ENCODE measurements at places on chromosomes 6 and 20.

DNA sequence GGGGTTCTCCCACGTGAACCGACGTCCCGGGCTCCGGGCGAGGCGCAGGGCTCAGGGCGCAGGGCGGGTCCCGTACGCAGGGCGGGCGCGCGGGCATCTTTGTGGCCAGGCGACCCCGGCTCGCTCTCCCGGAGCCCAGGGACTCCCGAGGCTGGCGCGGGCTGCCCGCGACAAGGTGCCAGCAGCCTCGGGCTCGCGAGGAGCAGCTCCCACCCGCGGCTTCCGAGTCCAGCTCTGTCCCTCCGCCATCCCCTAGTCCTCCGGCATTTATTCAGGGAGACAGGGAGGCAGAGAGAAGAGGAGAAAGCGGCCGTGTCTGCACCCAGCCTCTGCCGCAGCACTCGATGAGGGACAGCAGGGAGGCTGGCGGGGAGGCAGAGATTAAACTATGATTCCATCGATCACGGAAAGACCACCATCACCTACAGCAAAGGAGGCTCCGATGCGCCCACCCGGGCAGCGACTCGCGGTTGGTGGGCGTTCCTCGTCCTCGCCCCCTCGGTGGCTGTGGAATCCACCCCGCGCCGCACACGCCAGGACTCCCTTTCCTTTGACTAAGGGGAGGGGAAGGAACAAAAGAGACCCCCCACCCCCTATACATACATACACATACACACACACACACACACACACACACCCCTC is 1.1 kb downstream of the RGS17 start:
- DNase-seq, result no peak

- no peak for DNase-seq
These were observed 103.4 kb upstream of the RALGAPA2 start for GRCh38 chr20:20815711-20816455.

DNA sequence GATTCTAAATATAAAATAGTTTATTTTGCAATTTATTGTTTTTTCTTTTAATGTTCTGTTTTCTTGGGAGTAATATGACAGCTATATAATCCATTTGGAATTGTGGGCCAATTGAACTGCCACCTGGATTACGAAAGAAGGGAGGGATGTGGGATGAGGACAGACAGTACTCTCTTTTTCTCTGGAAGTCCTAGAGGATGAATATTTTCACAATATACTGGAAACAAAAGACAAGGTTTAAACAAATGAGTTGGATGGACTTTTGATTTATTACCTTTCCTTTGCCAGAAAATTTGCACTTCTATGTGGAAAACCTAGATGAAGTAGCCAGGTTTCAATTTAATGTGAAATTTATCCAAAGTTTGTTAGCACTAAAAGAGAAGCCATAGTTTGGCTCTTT is 325.5 kb upstream of the IMPG1 start:
- DNase-seq, result no peak

GRCh38 chr20:8952721-8953120 is 116.2 kb upstream of the PLCB4 start:
- no peak for DNase-seq

- DNase-seq, result no peak
These were observed 427.2 kb upstream of the AGPAT4 start for GRCh38 chr6:161701056-161701455.

DNA sequence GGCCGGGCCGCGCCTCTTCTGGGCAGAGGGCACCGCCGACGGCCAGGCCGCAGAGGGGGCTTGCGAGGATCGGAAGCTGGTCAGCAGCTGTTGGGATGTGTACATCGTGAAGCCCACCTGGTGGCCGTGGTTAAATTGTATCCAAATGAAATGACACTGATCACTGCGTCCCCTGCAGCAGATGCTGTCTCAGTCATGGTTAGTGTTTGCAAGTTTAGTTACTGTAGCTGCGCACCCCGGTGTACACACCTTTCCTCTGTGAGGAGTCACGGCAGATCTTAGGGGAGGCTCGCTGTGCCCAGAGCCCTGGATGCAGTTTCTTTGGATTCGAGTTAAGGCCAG is 653 bp downstream of the NAA20 start:
- no peak for DNase-seq

DNA sequence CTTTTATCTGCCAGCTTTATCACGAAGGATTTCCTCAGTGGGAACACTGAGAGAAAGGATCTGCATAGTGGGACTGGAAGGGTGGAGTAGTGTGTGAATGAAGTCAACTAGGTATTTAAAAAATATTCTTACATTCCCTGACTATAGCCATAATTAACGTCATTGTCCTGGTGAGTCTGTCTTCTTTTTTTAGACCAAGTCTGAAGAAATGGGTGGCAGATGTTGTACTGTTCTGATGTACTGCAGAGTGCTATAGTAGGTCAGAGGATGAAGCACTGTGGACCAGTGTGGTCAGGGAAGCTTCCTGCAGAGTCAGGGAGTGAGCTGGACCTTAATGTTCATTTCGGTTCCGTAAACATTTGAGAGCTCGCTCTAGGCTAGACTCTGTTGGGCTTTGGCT is 11.9 kb downstream of the TULP4 start:
- no peak for DNase-seq

GRCh38 chr20:25282796-25283195 is 34.9 kb downstream of the PYGB start:
- DNase-seq, result no peak

DNA sequence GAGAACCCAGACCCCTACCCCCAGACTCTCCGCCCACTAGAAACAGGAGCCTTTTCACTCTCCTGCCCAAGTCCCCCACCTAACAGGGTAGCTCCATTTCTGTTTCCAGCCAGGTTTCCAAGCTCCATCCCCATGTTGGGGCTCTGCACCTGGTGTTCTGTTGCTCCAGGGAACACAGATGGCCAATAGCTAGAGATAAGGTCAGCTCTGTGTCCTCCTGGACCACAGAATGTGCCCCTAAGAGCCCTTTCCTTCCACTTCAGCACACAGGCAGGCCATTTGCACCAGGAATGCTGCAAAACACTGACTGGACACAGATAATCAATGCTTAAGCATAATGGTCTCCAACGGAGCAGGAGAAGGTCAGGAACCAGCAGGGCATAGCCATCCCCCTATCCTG is 159.4 kb downstream of the QRSL1 start:
- DNase-seq, result no peak

- DNase-seq, result no peak
These were observed 221.4 kb upstream of the RREB1 start for GRCh38 chr6:6886171-6886885.

GRCh38 chr6:18327626-18328025 is 59.5 kb upstream of the RNF144B start:
- no peak for DNase-seq

DNA sequence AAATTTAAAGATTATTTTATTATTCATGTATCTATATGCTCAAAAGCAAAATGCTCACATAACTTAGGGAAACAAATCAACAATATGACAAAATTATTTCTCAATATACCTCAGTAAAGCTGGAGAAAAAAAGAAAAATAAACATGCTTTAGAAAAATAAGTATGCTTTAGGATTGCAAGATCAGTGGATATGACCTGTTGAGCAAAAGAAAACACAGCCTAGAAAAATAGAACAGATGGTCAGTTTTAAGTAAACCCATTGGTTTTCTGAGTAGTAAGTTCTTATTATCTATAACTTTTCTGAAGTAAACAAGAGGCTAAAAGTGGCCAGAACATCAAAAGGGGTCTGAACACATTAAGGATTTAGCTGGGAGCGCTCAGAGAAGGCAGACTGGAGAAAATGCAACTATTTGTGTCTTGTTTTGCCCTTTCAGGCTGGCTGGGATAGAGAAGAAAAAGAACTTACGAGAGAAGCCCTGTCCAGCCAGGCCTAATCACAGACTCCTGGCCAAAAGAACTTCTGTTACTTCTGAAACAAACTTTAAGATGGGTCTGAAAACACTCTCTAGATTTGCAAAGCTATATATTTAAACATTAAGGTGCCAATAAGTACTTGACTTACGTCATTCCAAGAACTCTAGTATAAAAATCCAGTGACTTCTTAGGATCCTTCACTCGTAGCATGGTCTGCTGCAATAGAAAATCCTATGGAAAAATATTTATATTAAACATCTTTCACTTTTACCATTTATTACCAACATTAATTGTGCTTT is 16.5 kb downstream of the GLO1 start:
- no peak for DNase-seq

All from kidney capillary endothelial cell (primary cell).